NCI-H510A treated with DMSO at 0.1 percent for 48 hours (cell line): ENCODE measurements at places on chromosomes 13 and 19.

DNA sequence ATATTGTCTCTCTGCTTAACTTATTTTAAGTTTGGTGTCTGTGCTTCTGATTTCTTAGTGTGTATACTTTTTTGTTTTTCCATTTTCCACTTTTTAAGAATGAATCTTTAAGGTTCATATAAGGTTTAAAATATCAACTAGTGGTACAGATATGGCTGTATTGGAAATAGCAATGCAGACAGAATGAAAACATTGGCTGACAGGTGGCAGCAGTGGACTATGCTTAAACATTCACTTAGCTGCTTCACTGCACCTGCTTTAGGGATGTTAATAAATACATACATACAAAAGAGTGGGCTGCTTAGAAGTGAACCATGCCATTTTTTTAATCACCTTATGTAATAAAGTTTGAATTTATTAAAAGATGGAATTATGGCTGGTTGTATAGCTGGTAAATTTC lies 27.3 kb downstream of the TM9SF2 start:
- peak; percentile 10 for DNase-seq

GRCh38 chr19:32881766-32882165 lies 12.2 kb upstream of the SLC7A9 start:
- DNase-seq = no peak

GRCh38 chr13:101123028-101123427 lies 293.3 kb downstream of the NALCN start:
- DNase-seq = no peak

GRCh38 chr19:15178629-15179308 lies 22.0 kb downstream of the NOTCH3 start:
- no peak for DNase-seq

DNA sequence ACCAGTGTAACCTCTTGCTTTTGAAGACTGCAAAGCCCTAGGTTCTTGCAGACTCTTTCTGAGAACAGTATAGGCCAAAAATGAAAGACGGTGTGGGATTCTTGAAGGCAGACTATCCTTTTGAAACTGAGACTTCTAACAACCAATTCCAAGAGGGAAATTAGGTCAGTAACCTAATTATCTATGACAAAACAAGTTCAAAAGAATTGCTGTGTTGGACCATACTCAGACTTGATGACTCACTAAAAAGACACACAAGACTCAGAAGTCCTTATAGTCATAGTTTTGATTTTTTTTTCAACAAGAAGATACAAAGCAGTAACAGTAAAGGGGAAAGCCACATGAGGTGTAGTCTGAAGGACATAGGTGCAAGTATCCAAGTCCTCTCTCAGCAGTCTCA lies 624.0 kb upstream of the GPC6 start:
- no peak for DNase-seq

DNA sequence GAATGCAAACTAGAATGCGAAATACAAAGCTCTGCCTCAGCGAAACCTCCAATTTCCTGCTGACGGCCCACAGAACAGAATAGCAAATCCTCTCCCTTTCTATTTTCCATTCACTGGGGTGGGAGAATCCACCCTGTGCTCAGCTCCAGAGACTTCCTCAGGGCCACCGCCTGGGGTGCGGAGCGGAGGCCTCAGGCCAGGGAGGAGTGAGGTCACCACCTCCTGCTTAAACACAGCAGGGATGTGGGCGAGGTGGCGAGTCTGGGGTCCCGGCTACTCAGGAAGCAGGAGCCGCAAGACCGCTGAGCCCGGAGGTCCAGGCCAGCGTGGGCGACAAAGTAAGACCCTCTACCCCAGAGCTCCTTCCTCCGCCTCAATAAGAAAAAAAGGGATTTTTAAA lies 666 bp upstream of the ZNF320 start:
- no peak for DNase-seq

DNA sequence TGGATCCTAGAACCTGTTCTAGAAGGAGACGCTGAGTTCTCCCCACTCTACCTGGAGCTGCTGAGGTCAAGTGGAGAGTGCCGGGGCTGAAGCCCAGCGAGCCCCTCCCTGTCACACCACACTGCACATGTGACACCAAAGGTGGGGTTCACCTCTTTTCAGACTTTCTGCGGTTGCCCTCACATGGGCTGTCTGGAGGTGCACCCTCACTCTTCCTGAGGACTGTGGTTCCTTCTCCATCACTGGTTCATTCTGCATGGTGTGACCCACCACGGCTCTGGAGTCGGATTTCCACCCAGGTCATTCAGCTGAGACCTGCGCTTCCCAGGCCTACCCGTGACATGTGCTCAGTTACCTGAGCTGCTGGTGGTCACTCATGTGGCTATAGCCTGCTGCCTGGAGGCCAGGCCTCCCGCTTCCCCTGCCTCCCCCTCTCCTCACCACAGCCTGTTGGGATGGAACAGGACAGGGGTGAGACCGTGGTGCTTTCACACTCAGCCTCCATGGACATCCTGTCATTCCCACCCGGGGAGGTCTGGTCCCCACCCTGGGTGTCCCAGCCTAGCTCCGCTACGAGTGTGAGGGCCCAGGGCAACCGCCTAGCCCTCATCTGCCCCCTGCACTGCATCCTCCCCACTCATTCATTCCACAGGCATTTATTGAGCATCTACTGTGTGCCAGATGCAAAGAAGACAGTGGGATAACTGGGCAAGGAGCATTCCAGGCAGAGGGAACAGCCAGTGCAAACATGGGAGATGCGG lies 605 bp upstream of the A1BG start:
- DNase-seq = no peak

- no peak for DNase-seq
Measured at GRCh38 chr19:35767288-35768081, 7.9 kb upstream of the ARHGAP33 start.

- DNase-seq = no peak
Measured at GRCh38 chr19:23470873-23471545, 75.7 kb upstream of the ZNF91 start.

- DNase-seq = no peak
Measured at GRCh38 chr13:110811771-110812120, 98.2 kb downstream of the ING1 start.

- DNase-seq = no peak
Measured at GRCh38 chr13:42875475-42876269, 94.3 kb downstream of the FAM216B start.

GRCh38 chr19:53034948-53035675 lies 9.4 kb upstream of the ERVV-2 start:
- no peak for DNase-seq

- no peak for DNase-seq
Measured at GRCh38 chr19:19262190-19263057, 10.7 kb downstream of the TM6SF2 start.

GRCh38 chr13:35830850-35831450 lies 300.2 kb downstream of the DCLK1 start:
- DNase-seq = no peak

DNA sequence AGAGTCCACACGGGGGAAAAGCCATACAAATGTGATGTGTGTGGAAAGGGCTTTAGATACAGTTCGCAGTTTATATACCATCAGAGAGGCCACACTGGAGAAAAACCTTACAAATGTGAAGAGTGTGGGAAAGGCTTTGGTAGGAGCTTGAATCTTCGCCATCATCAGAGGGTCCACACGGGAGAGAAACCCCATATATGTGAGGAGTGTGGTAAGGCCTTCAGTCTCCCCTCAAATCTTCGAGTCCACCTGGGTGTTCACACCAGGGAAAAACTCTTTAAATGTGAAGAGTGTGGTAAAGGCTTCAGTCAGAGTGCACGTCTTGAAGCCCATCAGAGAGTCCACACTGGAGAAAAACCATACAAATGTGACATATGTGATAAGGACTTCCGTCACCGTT lies 23.3 kb upstream of the ZNF233 start:
- DNase-seq = no peak

GRCh38 chr13:110298505-110299282 lies 8.3 kb downstream of the COL4A1 start:
- DNase-seq = no peak

GRCh38 chr13:38804536-38804935 lies 117.7 kb downstream of the FREM2 start:
- DNase-seq = no peak

- DNase-seq = no peak
Measured at GRCh38 chr13:37067874-37068273, 8.4 kb upstream of the SUPT20H start.

GRCh38 chr19:18701250-18701608 lies 17.7 kb downstream of the CRTC1 start:
- DNase-seq = no peak

DNA sequence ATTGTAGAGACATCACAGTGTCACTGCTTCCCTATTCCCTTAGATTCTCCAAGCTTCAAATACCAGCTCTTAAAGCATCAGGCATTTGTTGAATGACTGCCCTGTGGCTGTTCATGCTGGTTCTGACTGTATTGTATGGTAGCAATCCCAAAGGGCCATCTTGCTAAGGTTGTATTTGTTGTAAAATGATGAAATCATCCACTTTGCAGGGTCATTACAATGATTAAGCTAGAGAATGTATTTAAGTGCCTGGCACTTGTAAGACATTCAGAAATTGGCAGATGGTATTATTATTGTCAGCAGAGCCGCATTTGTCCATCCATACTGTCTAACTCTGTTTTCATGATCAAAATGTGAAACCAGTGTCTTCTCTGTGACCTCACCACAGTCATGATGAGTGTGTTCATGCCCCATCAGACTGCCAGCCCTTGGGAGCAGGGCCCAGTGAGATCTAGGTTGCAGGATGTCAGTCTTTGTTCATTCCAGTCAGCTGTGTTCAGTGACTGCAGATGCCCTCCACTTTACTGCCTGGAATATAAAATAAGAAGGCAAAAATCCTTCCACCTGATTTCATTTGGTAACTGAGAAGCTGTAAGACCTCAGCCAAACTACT lies 86.1 kb downstream of the DHRS12 start:
- no peak for DNase-seq

DNA sequence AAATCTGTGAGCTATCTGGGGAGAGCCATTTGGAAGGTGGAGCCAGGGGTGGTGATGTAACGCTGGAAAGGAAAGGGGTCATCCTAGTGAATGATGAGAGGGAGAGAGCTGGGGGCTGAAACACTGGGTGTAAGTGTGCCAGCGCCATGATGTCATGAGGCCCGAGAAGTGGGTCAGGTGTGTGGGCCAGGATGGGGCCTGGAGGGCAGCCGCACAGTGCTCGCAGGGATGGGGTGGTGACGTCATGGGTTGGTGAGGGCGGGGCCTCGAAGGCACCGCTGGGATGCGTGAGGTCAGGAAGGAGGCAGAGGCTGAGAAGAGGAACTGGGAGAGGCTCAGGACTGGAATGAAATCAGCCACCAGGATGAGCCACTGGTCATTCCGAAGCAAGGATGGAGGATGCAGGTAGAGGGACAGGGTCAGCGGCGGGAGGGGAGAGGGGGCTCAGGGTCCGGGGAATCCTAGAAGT lies 4.4 kb downstream of the CCDC61 start:
- DNase-seq = peak; percentile 70

- no peak for DNase-seq
Measured at GRCh38 chr13:52428295-52428694, 22.1 kb downstream of the VPS36 start.

DNA sequence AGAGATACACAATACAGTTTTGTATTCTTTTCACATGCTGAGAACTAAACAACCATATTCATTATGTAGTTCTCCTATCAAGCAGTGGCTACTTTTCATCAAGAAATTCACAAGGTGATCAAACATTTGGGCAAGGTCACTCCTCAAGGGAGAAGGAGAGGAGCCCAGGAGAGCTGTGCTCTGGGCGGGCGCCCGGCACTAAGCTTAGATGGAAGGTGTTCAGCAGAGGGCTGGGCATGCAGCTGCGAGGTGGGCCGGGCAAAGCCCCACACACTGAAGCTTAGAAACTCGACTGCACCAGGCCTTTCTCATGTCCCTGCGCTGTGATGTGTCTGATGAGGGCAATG lies 30.4 kb upstream of the SPACA7 start:
- DNase-seq = no peak

- DNase-seq = no peak
Measured at GRCh38 chr13:23654111-23655110, 84.2 kb downstream of the TNFRSF19 start.

DNA sequence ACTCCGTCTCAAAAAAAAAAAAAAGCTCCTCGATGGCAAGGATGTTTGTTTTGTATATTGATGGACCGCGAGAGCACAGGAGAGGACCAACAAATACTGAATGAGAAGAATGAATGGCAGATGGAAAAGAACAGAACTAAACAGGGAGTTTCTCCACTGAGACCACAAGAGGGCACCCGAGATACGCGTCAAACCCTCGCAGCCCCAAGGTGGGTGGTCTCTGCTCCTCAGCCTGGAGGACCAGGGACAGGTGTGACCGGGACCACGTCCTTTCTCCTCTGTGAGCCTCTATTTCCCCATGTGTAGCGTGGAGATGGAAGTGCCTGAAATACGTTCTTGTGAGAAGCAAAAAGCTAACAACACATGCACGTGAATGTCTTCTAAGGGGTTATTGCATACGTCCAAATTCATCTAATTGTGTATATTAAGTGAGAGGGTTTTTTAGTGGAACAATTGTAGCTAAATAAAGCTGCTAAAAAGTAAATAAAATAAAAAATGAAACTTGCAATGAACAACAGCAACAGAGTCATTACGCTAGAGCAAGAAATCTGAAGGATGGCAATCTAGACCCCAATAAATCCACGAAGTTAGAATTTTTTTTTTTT lies 8.3 kb upstream of the CDC42EP5 start:
- no peak for DNase-seq

DNA sequence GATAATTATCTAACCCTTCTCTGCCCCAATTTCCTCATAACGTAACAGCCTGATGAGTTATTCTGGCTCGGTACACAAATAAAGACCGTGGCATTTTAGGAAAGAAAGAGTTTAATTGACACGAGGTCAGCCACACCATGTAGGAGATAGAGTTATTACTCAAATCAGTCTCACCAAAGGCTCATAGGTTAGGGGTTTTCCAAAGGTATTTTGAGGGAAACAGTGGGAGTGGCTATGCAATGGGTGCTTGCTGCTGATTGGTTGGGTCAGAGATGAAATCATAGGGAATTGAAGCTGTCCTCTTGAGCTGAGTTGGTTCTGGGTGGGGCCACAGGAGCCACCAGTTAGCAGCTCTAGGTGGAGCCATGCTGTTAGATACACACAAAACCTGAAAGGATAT lies 137.5 kb downstream of the FREM2 start:
- DNase-seq = no peak

DNA sequence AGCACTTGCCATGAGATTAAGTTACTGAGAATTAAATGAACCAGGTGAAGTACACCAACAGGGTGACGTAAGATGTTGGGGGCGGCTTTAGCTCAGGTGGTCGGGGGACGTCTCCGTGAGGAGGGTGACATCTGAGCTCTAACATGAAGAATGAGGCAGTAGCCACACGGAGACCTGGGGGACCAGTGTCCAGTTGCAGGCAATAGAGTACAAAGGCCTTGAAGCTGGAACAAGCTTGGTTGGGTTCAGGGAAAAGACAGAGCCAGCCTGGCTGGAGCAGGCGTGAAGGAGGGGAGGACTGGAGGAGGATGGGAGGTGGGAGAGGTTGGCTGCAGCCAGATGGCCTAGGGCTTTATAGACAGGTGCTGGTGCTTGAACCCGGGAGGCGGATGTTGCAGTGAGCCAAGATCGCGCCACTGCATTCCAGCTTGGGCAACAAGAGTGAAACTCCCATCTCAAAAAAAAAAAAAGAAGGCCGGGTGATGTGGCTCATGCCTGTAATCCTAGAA lies 1.6 kb downstream of the SPINT2 start:
- peak; percentile 30 for DNase-seq
